Left renal cortex interstitium (tissue), 4 donors: ENCODE measurements at places on chromosomes 7 and 10.

- no peak for DNase-seq
These were observed 4.8 kb upstream of the HYCC1 start for GRCh38 chr7:23018750-23019149.

DNA sequence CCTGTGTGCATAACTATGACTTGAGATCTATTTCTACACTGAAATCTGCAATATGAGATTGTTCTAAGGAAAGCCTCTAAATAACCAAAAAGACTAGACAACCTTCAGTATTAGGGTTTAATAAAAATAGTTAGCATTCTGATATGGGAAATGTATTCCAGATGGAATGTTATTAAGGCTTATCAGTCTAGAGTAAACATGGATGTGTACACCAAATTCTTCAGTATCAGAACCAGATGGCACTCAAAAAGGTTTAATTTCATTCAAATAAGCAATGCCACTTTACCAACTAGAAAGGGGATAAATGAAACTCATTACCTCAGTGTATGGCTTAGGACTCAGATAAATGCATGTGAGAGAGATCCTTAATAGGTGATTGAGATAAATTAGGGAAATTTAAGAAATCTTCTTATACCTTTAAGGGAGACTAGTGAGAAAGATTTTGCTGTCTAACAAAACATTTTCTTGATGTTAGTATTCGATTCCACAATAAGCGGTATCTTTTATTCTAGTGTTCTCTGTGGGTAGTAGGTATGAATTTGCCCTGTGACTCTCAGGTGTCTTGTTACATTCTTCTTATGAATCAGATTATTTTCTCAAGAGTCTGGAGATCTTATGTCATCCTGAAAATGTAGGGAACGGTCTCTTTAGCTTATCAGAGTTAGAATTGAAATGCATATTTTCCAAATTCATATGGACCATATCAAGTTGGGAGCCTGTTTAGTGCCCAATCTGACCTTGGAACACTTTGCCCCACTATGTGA, 159.2 kb downstream of the PRKG1 start:
- DNase-seq = no peak

- no peak for DNase-seq
These were observed 3.7 kb downstream of the WNT2 start for GRCh38 chr7:117319181-117319580.

DNA sequence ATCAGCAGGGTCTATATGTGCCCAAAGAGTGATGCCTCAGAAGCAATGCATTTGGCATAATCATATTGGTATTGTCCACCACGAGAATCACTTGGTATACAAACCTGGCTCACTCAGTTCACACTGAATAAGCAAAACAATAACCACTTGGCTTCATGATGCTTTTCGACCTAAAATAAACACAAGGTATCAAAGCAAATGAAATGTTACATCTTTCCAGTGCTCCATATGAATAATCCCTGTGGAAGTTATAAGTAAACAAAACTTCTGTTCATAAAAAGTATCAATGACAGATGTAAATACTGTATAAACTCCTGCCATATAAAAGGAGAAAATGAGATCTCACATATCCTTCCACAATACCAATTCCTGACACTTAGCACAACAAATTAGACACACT, 29.8 kb upstream of the EBLN1 start:
- no peak for DNase-seq

DNA sequence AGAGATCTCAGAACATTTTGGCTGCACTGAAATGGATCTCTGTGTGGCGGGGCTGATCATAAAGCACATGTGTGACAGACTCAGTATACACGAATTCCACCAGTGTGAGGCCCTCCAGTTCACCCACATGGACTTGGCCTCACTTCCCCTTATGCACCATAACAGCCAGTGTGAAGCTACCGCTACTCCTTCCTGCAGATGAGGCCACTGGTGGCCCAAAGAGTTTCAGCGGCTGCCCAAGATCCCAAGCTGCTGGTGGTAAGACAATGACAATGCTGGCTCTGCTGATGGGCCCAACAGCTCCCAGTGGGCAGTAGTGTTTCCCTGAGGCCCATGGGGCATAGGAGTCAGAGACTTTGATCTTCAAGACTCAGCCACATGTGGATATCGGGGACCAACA, 21.0 kb upstream of the C10orf71 start:
- no peak for DNase-seq
